ENCODE measurements at places on chromosomes 2 and 18.

- DNase-seq = no peak
Measured at GRCh38 chr18:23350188-23350587, 102.9 kb upstream of the RIOK3 start.

GRCh38 chr2:69943000-69943842 is 18.2 kb downstream of the ASPRV1 start:
- no peak for DNase-seq

GRCh38 chr2:65608466-65608865 is 176.1 kb upstream of the SPRED2 start:
- DNase-seq = no peak

DNA sequence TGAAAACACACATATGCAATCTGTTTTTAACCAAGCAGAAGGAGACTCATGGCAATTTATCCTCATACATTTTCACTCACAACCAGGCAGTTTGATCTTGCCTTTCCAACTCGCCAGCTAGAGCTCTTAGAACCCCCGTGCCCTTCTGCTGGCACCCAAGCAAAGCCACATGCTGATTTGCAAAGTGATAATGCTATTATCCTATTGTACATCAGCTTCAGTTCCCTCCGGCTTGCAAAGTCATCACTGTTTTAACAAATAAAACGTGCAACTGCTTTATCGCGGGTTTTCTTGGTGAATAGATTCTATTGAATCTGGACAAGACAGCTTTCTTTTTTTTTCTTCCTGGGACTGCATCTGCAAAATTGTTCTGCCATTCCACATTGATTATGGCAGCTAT is 314.6 kb downstream of the LNPK start:
- DNase-seq = no peak

DNA sequence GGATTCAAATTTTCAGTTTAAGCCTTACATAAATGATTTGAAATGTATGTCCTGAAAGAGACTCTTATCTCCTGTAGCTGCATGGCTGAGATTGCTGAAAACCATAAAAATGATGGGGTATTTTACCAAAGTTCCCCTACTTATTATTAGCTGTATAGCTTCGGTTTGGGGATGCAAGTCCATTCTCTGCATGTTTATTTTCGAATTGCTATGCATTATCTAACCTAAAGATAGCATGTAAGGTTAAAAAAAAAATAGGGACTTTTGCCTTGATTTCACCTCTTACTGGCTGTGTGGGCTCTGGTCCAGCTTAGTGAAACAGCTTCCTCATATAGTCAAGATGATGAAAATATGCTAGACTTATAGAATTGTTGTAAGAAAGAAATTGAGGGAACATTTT is 14.0 kb upstream of the ACOXL start:
- DNase-seq = no peak

DNA sequence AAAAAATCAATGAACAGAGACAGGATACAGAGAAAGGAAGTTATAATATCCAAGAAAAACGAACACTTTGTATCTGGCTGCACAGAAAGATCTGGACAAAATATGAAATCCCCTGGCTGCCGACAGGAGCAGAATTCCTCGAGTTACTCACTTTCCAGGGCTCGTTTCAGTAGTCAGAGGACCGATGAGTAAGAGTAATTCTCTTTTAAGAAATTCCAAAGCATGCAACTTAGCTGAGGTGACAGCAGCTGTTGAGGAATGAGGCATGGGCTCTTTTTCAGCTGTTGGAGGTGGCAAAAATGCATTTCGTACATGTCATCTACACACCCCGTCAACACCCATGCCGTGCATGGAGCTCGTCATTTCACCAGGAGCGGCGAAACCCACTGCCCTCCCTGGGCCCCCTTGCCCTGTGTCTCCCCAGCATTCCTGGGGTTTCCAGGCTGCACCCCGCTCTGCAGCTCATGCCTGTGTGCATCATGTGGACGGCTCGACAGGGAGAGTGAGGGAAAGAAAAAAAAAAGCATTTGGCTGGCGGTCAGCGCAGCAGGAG is 210.8 kb upstream of the SMIM21 start:
- peak; percentile 26 for DNase-seq

DNA sequence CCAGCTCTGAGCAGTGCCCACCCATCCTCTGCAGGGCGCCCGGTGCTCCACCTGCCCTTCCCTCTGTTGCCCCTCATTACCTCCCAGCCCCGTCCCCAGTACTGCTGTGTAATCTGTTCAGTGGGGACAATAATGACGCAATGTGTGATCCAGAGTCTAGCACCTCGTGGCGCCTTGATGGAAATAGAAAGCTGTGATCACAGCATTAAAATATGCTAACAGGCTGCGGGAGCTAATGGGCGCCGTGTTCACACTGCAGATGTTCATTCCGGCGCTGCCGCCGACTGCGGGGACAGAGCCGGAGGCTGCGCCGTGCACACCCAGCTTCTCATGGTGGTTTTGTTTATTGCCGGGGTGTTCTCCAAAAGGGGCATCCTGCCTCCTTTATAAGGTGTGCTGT is 235.2 kb downstream of the LDLRAD4 start:
- DNase-seq = no peak

DNA sequence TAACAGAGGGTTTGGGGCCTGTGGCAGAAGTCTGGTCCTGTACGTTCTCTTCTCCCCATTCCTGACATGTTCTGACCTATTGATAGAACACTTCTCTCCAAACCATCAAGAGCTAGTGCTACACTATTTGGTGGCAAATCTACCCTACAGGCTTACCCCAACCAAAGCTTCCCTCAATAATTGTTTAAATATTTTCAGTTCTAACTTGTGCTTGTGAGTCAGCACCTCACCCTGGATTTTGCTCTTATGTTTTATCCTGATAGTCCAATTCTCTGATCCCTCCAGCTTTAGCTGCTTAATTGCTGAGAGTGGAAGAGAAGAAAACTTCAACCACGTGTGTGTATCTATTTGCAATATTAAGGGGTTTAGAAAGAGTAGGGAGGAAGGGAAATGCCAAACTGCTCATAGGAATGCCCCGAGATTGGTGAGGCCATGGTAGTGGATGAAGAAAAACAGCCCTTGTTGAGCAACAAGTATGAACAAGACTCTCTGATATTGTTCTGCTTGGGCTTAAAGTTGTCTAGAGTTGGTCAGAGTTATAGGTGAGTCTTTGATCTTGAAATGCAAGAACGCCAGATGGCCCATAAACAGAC is 67.8 kb upstream of the PARD3B start:
- no peak for DNase-seq

- DNase-seq = no peak
Measured at GRCh38 chr18:2395427-2396161, 175.7 kb downstream of the METTL4 start.

DNA sequence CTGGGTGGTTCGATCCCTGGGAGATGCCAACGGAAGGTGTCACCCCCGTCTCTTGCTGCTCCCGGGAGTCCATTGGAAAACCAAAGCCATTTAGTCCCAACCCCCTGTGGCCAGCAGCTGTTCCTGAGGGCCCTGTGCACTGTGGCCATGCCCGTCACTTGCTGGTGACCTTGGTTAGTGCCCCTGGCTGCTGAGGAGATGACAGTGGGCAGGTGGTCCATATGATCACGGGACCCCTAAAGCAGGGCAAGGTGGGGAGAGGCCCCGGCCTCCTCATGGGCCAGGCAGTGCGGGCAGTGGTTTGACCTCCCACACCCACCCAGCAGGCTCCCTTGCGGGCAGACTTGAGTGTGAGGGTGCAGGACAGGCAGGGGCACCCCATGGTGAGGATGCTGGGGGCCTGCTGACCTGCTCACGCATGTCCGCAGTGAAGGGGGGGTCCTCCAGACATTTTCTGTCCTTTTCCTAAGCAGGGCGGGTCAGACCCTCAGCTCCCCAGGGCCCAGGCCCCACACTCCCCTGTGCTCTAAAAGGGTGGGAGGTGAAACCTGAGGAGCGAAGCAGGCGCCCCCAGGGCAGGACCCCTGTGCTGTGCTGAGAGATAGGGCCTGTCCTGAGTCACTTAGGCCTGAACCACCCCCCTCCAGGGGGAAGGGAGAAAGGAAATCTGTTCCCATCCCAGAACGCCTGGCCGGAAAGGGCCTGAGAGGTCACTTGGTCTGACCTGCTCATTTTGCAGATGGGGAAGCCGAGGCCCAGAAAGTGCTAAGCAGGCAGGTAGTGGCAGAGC is 6.8 kb downstream of the ITM2C start:
- no peak for DNase-seq

- DNase-seq = no peak
Measured at GRCh38 chr2:37928377-37928776, 3.3 kb downstream of the RMDN2 start.

DNA sequence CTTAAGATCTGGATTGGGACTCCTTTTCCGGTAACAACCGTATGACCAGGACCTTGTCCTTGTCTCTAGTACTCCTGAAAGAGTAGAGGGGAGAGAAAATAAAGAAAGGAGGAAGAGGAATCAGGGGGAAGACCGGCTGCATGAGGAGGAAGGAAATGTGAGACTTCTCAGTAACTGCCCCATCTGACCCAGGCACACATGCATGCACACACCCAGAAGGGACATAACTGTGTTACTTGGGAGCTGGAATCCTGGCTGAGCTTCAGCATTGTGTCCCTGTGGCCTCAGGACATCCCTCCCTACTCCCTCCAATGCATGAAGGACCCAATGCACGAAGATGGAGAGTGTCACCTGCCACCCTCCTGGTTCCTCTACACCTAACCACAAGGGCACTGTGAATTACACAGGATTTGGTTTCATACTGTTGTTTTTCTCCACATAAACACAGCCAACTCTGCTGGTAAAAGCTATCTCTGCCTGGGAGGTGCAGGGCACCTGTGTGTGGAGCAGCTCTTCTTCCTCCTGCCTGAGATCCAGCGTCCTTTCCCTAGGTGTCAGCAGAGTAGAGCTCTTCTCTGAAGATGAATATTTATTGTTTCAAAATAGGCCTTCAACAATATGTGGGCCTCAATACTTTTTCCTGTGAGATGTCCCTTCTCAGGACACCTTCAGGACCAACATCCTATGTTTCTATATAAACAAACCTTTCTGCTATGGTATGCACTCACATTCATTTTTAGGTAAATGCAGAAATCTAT is 574.1 kb upstream of the ID2 start:
- no peak for DNase-seq

GRCh38 chr2:221529943-221530652 is 42.0 kb downstream of the EPHA4 start:
- peak; percentile 63 for DNase-seq

- no peak for DNase-seq
Measured at GRCh38 chr18:46623541-46623940, 33.5 kb downstream of the LOXHD1 start.

GRCh38 chr2:163551616-163552373 is 184.0 kb downstream of the FIGN start:
- no peak for DNase-seq

- no peak for DNase-seq
Measured at GRCh38 chr2:43192744-43193651, 33.4 kb downstream of the ZFP36L2 start.

DNA sequence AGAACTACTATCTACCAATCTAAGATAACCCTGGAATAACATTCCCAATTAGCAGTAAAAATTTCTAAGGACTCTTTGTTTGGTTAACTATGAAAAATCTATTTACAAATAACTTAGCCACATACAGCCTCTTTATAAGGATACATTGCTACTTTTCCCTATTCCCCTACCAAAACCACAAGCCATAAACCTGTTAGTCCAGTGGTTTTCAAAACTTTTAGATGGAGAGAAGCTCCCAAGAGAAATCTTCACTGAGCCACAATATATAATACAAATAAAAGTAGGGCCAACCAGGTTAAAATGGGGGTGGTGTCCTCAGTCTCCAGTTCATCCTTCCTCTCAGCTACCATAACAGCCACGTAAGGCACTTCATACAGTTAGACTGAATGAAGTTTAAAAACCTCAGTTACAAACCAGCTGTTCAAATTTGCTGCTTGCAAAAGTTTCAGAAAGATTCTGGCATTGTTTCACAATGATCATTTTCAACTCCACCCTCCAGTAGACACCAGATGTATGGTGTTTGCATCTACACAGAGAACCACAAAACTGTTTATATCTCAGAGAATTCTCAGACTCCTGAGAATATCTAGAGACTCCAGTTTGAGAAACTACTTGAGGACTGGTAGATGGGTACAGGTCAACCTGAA is 26.0 kb downstream of the SOS1 start:
- peak; percentile 73 for DNase-seq

DNA sequence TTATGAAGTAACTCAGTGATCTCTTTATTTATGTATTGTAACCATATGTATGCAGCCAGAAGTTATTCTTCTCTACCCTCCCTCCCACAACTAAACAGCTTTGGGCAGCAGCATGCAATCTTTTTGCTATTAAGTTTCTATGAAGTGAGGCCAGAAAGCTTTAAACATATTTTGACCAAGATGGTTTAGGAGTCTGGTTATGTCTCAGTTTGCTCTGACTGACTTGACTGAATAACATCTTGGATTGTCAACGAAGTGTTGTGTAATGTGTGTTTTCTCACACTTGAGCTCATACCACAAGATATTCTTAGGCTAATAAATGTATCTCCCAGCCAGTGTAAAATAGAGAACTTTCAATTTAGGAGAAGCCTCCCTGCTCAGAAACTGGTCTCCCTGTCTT is 104.3 kb downstream of the TTC27 start:
- no peak for DNase-seq

GRCh38 chr18:3266062-3266608 is 4.2 kb downstream of the MYL12B start:
- no peak for DNase-seq

DNA sequence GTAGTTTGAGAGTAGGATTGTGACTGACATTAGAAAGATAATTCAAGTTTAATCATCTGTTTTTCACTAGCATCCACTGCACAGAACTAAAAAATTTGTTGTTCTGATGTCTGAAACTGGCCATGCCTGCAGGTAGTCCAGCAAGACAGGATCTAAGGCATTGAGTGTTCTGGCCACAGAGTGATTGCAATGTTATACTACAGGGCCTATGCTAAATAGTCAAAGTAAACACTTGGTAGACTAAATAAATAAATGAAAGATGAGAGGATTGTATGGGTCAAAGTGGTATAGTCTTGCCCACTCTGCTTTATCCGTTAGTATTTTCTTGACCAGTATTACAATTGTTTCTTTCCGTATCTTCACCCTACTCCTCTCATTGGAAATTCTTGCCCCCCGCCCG is 27.6 kb upstream of the FANCL start:
- no peak for DNase-seq

DNA sequence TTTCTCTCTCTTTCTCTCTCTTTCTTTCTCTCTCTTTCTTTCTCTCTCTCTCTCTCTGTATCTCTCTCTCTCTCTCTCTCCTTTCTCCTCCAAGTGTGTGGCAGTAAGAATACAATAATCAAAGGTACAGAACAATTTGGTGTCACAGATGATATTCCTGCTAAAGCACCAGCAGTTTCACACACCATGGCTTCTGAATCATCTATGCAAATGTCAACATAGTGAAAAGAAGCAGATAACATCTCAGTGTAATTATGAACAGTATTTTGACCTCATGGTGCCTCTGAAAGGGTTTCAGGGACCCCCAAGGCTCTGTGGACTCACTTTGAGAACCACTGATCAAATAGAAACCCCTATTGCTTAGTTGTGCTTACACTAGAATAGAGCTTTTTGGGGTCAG is 38.5 kb upstream of the CSRNP3 start:
- no peak for DNase-seq

DNA sequence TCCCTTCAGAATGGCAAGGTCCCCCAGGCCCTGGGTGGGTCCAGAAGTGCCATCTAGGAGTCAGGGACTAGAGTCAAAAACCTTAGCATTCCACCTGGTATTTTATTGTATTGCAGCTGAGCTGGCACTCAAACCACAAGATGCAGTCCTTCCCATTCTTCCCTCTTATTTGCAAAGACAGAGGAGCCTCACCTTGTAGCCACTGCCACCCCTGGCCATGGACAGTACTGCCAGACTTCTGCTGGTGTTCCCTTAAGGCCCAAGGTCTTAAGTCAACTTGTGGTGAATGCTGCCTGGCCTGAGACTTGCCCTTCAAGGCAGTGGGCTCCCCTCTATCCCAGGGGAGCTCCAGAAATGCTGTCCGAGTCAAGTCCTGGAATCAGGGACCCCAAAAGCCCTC is 6.9 kb downstream of the UGT1A10 start:
- no peak for DNase-seq

Measured in AG04450 (cell line).